ENCODE measurements at places on chromosomes 2 and 18.

DNA sequence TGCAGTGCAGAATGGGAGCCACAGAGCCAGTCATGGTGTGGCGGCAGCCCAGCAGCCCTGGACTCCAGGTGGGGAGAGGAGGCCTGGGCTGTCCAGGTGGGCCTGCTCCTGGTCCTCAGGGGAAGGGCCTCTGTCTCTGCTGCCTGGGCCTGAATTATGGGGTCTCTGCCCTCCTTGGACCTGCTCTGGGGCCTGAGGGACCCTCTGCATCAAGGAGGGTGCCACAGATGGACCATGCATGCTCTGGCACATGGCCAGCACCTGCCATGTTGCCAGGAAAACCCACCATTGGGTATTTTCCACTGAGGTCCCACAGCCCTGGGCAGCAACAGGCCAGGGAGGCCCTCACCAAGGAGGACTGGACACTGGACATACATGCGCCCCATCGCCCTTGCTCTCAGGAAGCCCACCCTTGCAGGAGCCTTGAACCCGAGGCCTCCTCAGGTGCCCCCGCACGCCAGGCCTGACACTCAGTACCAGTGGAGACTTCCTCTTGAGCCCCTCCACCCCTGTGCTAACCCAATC is 107.1 kb downstream of the NDUFA10 start:
- DNase-seq, result no peak

DNA sequence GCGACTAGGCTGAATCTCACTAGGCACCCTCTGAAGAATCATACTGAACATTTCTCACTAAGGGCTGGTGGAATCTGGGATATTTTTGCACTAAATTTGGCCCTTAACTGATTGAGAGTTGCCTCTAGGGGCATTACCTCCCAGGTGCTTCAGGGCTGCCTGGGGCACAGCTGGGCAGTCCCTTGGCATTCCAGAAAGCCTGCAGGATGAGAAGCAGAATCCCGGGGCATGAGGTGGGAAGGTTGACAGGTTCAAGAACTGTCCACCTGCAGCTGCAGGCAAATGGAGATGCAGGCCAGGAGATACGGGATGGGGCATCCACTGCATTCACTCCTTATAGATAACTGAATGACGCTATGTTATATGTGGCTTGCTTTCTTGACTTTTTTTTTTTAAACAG is 7.4 kb downstream of the RESP18 start:
- no peak for DNase-seq

GRCh38 chr2:437756-438393 is 150.0 kb upstream of the ALKAL2 start:
- peak; percentile 82 for DNase-seq

DNA sequence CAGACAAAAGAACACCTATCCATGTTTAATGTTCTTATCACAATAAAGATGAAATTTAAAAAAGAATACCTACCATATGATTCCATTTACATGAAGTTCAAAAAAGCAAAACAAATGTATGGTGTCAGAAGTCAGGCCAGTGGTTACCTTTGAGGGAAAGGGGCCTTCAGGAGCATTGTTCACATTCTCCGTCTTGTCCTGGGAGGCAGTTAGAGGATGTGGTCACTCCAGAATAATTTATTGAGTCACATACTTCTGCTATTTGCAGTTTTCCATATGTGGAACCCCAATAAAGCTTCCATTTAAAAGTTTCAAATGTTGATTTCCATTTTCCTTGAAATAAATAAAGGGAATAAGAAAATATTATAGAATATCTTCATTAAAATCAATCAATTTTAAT is 41.6 kb upstream of the POU3F3 start:
- DNase-seq, result no peak

DNA sequence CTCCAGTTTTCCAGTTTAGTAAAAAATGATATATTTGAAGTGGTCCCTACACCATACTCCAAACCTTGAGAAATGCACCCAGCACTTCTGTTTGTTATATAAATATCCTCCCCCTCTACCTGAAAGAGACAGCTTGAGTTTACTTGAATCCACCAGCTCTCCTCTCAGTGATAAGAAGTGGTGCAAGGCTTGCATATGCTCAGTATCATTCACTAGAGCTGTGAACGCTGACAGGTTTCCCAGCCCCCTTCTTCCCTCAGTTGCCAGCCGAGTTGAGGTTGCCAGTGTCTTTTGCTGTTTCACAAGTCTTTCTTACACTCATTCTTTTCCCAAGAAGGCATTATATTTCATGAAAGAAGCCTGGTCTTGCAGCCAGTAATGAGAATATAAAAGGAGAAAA is 880.0 kb downstream of the LRRTM4 start:
- DNase-seq, result no peak

- no peak for DNase-seq
Observed at GRCh38 chr2:196244966-196245365, 73.6 kb upstream of the STK17B start.

DNA sequence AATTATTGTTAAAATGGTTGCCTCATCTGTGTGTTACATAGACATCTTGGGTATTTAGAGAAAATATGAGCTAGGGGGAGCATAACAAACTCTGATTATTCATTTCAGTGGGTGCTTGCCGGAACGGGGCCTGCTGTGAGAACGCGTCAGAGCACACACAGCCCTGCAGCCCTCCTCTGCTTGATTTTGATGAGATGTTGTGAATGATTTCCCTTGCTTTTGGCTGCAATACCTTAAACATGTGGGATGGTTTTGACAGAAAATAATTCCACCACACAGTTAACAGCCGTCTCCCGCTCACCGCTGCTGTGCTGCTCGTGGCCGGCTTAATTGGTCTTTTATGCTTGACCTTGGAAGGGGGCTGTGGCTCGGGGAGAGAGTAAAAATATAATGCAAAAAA is 49.9 kb upstream of the TXNDC2 start:
- DNase-seq, result no peak

DNA sequence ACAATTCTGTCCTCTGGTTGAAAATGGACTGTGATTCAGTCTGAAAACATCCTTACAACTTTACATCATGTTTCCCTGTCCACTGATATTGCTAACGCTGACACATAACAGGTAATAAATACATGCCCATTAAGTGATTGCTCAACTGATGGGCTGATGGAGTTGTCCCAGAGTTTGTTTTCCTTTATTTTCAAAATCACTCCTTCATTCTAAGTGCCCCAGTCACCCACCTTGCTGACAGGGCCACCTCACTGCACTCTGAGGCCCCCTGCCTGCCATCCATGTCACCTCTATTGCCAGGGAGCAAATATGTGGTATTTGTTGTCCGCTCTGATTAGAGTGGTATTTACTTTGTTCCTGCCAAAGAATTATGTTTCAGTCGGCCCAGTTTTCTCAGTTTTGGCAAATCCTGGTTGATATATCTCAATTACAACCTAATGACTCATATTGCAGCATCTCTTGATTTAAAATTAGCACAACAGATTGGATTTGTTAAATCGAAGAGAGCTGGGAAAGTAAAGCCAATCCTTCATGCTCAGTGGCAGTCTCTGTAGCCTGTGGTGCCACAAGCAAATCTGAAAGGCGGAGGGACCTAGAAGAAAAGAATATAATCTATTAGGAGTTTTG is 105.1 kb downstream of the RDH14 start:
- no peak for DNase-seq

DNA sequence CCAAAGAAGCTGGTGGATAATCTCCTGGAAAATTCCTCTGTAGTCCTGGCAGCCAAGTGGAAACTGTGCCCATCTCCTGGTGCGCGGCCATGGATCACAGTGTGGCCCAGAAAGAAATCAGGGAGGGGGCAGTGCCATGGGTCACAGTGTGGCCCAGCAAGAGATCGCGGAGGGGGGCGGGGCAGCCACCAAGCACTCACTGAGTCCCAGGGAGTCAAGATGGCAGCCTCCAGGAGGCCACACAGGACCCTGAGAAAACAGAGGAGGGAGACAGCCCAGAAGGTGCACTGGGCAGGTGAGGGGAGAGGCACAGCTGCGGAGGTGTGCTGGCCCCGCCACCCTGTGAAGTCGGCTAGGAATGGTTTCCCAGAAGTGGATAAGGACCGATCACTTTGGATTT is 8.1 kb upstream of the ATP6V1B1 start:
- peak; percentile 25 for DNase-seq

DNA sequence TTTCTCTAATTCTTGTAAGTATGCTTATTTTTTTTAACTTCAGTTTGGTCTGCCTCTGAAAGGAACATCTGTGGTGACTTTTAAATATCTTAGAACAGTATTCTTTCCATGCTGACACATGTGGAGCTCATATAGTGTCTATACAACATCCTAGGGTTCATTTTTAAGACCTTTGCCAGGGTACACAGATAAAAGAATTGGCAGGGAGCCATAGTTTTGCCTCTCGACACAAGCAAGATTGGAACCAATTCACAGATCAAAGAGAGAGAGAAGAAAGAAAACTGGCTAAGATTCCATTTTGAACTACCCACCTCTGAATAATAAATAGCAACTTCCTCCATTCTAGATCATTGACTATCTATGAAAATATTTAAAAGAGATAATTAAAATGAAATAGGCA is 142.7 kb upstream of the ST6GAL2 start:
- DNase-seq, result no peak

DNA sequence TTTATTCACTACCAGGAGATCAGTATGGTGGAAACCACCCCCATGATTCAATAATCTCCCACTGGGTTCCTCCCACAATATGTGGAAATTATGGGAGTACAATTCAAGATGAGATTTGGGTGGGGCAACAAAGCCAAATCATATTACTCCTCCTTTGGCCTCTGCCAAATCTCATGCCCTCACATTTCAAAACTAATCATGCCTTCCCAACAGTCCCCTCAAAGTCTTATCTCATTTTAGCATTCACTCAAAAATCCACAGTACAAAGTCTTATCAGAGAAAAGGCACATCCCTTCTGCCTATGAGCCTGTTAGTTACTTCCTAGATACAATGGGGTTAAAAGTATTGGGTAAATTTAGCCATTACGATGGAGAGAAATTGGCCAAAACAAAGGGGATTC is 989.5 kb upstream of the CNTNAP5 start:
- DNase-seq, result no peak

DNA sequence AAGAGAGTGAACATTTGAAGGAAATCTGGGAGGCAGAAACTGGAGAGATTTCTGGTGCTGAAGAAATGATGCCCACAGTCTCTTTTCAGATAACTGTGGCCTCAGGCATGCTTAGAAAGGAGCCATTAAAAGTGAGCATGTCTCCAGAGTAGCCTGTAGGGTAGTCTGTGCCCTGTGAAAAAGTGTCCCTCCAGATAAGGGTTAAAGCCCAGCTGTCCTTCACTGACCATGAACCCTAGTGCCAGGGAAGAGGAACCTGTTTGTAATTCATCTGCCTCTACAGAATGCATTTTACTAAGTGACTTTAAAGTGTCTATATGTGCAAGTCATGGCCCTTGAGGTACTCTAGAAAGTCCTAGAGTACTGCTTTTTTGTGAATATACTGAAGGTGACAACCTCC is 30.5 kb upstream of the EHBP1 start:
- DNase-seq, result no peak

DNA sequence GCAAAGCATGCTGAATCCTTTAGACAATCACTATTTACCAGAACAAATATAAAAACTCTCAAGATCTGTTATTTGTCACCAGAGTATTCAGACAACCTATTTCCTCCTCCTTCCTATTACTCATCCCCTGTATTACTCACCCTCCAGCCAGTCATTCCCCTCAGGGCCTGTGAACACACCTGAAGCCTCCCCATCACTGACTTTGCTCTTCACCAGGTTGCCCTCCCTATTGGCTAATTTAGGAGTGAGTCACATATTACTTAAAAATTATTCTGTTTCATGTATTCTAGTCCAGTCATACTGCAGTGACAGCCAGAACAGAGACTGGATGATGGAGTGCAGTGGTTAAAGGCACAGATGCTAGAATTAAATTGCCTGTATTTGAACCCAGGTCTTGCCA is 3.7 kb upstream of the ATG16L1 start:
- DNase-seq, result peak; percentile 81

DNA sequence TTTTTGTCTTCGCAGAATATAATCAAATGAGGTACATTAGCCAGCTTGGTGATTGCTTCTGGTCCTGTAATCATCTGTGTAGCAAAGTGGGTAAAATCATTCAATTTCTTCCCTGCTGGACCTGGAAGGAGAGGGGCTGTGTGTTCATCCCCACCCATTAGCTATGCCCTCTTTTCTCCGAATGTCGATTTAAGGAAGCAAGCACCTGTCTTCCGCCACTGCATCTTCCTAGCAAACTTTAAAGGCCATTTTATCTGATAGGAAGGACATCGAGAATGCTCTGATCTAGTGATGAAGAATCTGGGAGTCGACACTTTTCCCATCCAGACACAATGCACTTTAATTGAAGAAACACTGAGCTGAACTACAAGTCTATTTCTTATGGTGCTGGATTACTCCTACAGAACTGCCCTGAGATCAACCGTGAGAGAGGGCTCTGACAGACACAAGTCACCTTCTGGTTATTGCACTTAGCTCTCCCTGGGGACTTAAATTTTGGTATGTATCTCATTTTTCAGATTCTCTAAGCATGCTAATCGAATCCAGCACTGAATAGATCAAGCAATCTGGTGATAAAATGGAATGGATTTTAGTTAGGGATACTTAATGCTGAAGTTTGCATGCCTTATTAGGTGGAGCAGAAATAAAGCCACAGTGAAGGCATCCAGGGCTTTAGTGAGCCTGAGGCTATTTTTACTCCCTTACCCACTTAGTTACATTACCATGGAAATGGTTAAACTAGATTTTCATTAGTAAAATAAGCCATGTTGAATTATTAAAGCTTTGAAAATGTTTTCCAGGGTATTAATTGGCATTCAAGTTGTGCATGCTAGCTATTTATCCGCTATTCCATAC is 1.3 kb downstream of the NYAP2 start:
- DNase-seq, result no peak

DNA sequence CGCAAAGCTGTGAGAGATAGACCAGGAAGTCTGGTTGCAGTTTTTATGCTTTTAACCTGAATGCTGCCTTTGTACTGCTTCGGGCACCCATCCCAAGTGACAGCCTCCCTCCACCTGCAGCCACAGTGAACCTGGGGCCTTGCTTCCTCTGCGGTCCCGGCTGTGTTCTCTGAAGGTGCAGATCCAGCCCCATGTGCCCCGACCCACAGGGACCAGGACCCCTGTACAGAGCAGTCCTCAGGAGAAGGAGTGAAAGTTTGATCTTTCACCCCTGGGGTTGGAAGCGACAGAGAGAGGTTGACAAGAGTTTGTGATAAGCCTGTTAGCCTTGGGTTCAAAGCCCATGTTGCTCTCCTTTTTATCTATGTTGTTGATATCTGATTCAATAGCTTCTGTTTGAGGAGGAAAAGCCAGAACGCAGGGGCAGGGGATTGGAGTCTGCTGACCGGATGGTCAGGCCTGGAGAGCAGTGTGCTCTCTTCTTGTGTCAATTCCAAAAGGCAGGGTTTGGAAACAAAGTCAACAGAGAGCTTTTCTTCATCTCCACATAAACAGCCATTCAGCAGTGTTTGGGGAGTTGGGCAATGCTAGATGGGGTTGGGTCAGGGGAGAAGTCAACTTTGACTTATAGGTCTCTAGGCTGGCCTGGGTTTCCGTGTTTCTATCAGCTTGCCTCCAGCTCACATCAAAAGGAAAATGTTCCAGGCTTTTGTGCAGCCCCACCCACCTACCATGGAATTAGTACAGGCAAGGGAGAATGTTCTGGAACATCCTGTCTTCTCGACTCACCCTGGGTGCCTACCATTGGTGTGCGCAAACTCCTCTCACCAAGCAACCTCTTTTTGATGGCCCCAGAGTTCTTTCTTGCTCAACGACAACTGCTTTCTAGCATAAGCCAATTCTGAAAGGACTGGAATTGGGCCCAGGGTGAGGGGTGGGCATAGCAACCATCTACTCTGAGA is 214.9 kb downstream of the ALPK2 start:
- DNase-seq, result no peak

GRCh38 chr2:214676421-214677089 is 132.9 kb downstream of the BARD1 start:
- no peak for DNase-seq

GRCh38 chr18:8507361-8507760 is 101.9 kb upstream of the RAB12 start:
- DNase-seq, result no peak
